Hippocampal formation (tissue), 2 donors: ENCODE measurements at places on chromosomes 7 and 10.

DNA sequence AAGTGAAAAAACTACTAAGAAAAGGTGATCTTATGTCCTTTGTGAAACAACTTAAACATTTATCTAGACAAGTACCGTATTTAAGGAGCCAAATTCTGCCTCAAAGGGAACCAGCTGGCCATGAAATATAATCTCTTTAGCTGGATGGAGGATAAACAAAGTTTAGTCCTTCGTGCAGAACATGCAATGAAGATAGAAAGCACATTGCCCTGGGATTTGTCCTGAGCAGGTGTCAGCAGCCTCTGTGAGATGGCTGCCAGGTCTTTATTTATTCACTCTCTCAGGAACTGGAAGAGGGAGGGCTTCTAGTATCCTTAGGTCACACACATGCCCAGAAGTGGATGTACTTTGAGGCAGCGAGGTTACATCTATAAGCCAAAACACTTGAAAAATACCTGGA is 57.4 kb upstream of the CASD1 start:
- no peak for DNase-seq

- no peak for DNase-seq
Measured at GRCh38 chr7:24401628-24402593, 117.9 kb downstream of the NPY start.

- no peak for DNase-seq
Measured at GRCh38 chr7:140049339-140050024, 13.3 kb downstream of the PARP12 start.

- DNase-seq, result peak; percentile 33
Measured at GRCh38 chr7:23012908-23013714, 819 bp downstream of the HYCC1 start.

DNA sequence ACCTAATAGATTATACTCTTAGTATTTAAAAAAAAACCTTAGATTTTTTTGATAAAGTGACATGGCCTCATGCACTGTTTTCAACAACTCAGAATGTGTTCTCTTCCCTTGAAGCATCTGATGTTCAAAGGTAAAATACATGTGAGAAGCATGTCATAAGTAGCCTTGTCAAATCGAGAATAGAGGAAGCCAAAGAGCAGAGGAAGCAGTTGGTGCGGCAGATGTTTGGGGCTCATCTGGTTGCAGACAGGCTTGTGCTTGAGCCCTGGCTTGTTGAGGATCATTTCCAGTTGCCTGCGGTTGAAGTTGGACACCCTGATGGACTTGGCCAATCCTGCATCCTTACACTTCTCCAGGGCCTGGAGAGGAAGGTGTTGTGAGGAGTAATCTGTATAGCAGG is 59.2 kb downstream of the AKR1E2 start:
- no peak for DNase-seq

- DNase-seq, result no peak
Measured at GRCh38 chr10:69446229-69446628, 5.0 kb upstream of the TSPAN15 start.

- no peak for DNase-seq
Measured at GRCh38 chr7:115276791-115277190, 354.9 kb downstream of the MDFIC start.

DNA sequence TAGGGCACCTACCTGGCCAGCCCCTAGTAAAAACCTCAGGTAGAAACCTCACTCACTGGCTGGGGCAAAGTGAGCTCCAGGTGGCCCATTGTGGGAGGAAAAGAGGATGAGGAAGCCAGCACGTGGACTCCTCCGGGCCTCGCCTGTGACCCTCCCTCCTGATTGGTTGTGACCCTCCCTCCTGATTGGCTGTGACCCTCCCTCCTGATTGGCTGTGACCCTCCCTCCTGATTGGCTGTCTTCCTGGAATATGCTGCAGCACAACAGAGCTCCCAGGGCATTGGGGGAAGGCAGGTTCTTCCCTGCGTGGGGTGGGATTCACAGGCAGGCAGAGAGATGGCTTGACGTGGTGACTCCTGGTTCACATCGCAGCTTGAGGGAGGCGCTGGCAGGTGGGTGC is 343.0 kb downstream of the GLRX3 start:
- no peak for DNase-seq

- DNase-seq, result no peak
Measured at GRCh38 chr7:45482451-45482850, 91.7 kb upstream of the ADCY1 start.
